Parietal lobe (tissue), 2 donors: ENCODE measurements at places on chromosomes 7 and 10. TPM values are rescaled to one million over a fixed set of nuclear protein-coding genes. Genes with fewer than 3 reads are reported as not detected.

The CXCL12 gene
- total RNA-seq = 10.6 TPM

The LBX1 gene
- not detected for total RNA-seq

The HTR7 gene
- 16.3 TPM for total RNA-seq

The XRCC2 gene
- 6.9 TPM for total RNA-seq

The SPDYE8 gene
- total RNA-seq = not detected

The RAMP3 gene
- 8.1 TPM for total RNA-seq

The NKX1-2 gene
- not detected for total RNA-seq

The PKD2L1 gene
- not detected for total RNA-seq

The DNAH11 gene
- 3.8 TPM for total RNA-seq

The TMEM176A gene
- not detected for total RNA-seq

The SRGN gene
- total RNA-seq = 8.1 TPM

The LHFPL3 gene
- 22.5 TPM for total RNA-seq

The EXOC6 gene
- 76.1 TPM for total RNA-seq

The ALKBH4 gene
- 16.3 TPM for total RNA-seq

The CPN1 gene
- total RNA-seq = not detected

The ZNF33A gene
- 95.2 TPM for total RNA-seq

The SBDS gene
- 42.3 TPM for total RNA-seq
